ENCODE measurements at places on chromosomes 1 and 21.

- no peak for DNase-seq
These were observed 54.5 kb downstream of the GNG4 start for GRCh38 chr1:235595079-235595478.

- DNase-seq = no peak
These were observed 58.2 kb upstream of the TPTE start for GRCh38 chr21:10463156-10463555.

GRCh38 chr1:234884701-234885100, 243.9 kb downstream of the TOMM20 start:
- DNase-seq = no peak

- no peak for DNase-seq
These were observed 38.1 kb downstream of the HSD3B2 start for GRCh38 chr1:119453021-119453420.
